Stimulated activated CD8-positive, alpha-beta memory T cell treated with anti-CD3 and anti-CD28 coated beads, Interleukin-4, amount 100 ng/mL, for 24 hours (primary cell): ENCODE measurements at places on chromosomes 13 and 19.

DNA sequence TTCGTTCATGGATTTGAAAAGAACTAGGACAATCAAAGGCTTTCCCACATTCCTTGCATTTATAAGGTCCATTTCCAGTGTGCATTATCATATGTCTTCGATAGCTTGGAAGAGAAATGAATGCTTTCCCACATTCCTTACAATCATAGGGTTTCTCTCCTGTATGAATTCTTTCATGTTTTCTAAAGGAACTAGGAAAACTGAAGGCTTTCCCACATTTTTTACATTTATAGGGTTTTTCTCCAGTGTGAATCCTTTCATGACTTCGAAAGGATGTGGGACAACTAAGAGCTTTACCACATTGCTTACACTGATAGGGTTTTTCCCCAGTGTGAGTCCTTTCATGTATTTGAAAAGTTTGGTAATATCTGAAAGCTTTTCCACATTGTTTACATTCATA, 19.8 kb downstream of the ZNF709 start:
- DNase-seq, result no peak

- no peak for DNase-seq
Measured at GRCh38 chr13:93552596-93552995, 326.0 kb downstream of the GPC6 start.

- no peak for DNase-seq
Measured at GRCh38 chr19:15436012-15436825, 13.5 kb downstream of the WIZ start.

DNA sequence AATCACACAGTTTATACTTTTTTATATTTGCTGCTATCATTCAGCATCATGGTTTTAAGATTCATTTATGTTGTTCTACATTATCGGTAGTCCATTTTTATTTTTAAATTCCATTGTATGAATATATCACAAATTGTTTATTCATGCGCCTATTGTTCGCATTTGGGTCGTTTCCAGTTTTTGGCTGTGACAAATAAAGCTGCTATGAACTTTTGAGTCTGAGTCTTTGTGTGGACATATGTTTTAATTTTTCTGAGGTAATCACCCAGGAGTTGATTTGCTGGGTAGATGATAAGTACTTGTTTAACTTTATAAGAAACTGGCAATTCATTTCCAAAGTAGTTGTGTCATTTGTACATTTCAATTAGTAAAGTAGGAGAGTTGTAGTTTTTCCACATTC, 74.2 kb upstream of the CSNK1A1L start:
- DNase-seq, result no peak

DNA sequence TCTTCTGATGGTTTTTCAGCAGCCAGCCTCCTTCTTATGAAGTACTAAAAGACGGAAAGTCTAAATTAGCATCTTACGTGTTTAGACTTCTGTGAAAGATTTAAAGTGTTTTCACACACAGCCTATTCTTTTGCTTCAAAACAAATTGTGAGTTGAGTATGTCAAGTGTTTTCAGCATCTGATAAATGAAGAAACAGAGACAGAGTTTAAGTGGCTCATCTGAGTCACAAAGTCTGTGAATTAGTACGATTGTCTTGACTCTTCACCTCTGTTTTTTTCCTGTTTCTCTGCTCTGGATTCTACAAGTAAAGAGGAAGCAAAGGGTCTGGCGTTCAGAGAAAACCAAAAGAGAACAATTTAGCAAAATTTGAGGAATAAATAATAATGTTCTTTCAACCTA, 116.4 kb downstream of the FRY start:
- no peak for DNase-seq

- DNase-seq, result peak; percentile 15
Measured at GRCh38 chr13:76886005-76886291, 257 bp downstream of the KCTD12 start.

- DNase-seq, result no peak
Measured at GRCh38 chr19:7480222-7480969, 8.4 kb downstream of the PEX11G start.

- DNase-seq, result no peak
Measured at GRCh38 chr19:52351512-52351911, 15.5 kb downstream of the ZNF610 start.

- no peak for DNase-seq
Measured at GRCh38 chr19:6126335-6126974, 9.0 kb upstream of the ACSBG2 start.

GRCh38 chr19:38537071-38537936, 80.4 kb downstream of the MAP4K1 start:
- no peak for DNase-seq

- no peak for DNase-seq
Measured at GRCh38 chr19:8416796-8417195, 3.7 kb downstream of the MARCHF2 start.

DNA sequence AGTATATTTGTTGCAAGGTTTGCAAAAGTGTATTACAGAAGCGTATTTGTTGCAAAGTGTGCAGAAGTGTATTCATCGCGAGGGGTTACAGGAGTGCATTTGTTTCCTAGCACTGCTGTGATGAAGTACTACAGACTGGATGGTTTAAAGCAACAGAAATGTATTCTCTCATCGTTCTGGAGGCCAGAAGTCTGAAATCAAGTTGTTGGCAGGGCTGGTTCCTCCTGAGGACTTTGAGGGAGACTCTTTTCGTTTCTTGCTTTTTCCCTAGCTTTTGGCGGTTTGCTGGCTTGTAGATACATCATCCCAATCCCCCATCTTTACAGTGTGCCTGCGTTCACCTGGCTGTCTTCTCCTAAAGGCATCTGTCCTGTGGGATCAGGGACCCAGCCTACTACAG, 127.9 kb upstream of the USP29 start:
- DNase-seq, result no peak

DNA sequence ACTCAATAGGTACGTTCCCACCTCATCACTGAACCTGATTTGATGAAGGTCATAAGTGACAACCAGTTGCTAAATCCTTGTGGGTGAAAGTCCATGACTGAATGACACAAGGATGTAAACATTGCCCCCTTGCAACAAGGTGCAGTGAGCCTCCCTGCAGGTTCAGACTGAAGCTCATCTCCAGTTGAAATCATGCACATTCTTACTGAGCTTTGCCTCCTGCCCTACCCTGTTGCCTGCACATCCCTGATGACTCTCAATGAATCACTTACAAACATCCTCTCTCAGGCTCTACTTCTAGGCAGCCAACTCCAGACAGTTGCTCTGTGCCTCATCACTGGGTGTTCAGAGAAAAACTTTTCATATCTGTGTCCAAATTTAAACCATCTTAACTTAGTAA, 42.5 kb upstream of the ARGLU1 start:
- DNase-seq, result no peak

DNA sequence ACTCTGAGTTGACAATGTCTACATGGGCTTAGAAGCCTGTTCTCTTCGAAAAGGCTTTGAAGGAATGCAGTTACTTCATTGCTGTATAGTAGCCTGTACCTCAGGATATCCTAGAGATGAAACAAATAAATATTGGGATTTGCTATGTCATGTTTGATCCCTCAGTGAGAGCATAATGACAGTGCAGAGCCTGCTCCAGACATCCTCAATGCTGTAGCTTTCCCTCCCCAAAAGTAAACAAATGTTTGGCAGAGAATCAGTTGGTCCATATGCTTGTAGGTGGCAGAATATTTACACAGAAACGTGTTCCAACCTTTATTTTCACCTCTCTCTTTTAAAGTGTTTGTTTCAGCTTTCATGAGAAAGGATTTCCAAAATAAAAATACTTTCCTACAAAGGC, 515.3 kb upstream of the SGCG start:
- no peak for DNase-seq

- no peak for DNase-seq
Measured at GRCh38 chr19:44925114-44925891, 10.9 kb downstream of the APOC1 start.

- DNase-seq, result no peak
Measured at GRCh38 chr19:6056801-6057650, 53.3 kb downstream of the RFX2 start.

DNA sequence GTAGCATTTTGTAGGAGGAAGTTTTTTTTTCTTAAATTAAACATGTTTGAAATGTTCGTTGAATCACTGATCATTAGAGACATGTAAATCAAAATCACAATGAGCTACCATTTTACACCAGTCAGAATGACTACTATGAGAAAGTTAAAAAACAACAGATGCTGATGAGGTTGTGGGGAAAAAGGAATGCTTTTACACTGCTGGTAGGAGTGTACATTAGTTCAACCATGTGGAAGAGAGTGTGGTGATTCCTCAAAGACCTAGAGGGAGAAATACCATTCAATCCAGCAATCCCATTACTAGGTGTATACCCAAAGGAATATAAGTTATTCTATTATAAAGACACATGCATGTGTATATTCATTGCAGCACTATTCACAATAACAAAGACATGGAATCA, 122.0 kb upstream of the ARGLU1 start:
- no peak for DNase-seq

DNA sequence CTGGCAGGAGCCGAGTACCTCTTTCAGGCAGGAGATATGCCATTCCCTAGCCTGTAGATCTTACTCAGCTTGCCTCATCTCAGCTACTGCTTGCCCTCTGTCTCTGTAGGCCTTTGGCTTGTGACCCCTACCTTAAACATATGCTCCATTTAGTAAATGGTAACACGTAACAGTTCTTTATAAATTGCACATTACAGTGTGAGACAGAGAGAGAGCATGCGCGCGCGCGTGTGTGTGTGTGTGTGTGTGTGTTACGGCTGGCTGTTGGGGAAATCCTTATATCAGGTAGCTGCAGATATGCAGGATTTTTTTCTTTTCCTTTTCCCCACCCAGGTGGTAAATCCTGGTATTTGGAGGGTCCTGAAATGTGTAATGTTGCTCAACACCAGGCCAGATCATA, 4.2 kb downstream of the SPINT2 start:
- DNase-seq, result no peak

DNA sequence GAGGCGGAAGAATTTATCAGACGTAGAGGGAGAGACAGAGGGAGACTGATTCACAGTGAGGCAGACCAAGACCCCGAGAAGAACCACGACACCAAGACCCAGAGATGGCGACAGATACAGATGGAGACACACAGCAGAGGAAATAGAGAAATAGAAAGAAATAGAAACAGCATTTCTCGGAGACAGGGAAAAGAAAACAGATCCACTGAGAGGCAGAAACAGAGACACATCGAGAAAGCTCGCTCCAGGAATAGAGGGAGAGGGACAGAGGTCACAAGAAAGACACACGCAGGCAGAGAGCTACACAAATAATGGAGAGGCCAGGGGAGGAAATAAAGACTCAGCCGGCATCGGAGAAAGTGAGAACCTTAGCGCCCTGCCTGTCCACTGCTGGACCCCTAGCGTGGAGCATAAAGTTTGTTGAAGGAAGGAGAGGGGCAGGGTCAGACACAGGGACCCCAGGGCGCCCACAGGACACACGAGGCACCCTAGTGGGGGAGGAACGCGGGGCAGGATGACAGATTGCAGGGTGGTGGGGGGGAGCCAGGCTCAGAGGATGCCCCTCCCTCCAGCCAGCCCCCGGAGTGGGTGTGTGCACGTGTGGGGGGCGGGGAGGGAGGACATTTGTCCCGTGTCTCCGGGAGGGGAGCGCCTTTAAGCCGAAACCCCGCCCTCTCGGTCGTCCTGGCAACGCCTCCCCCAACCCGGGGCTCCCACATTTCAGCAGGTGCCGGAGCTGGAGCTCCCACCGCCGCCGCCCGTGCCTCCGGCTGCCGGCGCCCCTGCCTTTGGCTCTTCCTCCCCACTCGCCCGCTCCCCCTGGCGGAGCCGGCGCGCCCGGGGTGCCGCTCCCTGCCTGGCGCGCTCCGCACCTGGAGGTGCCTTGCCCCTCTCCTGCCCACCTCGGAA, at the start of gene PRKCG:
TSS of gene PRKCG (plus strand) at position 716 of the 909 bp plus-strand sequence. CDS start 298 bp downstream, outside the sequence.
- peak; percentile 32 for DNase-seq

GRCh38 chr13:67228031-67228430, 2.1 kb downstream of the PCDH9 start:
- DNase-seq, result no peak

GRCh38 chr19:56116606-56117005, 4.5 kb downstream of the ZNF787 start:
- DNase-seq, result no peak

- DNase-seq, result no peak
Measured at GRCh38 chr19:34118879-34119748, 53.2 kb upstream of the LSM14A start.
